Hair follicle dermal papilla cell (primary cell): ENCODE measurements at places on chromosomes 13 and 19. TPM values are rescaled to one million over a fixed set of nuclear protein-coding genes. Genes with fewer than 3 reads are reported as not detected.

The CAPN12 gene
- 0.24 and 0.65 TPM in 2 replicates for total RNA-seq

The WDR88 gene
- total RNA-seq: not detected in 2 replicates

The POU2F2 gene
- 2.9 and 5.3 TPM in 2 replicates for total RNA-seq

The KIRREL2 gene
- total RNA-seq: not detected in 2 replicates

The MCEMP1 gene
- total RNA-seq: not detected in 2 replicates

The TEX101 gene
- total RNA-seq: not detected in 2 replicates
